ENCODE measurements at places on chromosomes 7 and 10.

- DNase-seq = no peak
Measured at GRCh38 chr10:110723224-110723891, 79.2 kb downstream of the RBM20 start.

- peak; percentile 64 for DNase-seq
Measured at GRCh38 chr7:102433219-102434038, at the start of gene ORAI2. TSS of gene ORAI2 (plus strand) at chr7:102433575. CDS start at chr7:102438957, 5,382 bp downstream.

DNA sequence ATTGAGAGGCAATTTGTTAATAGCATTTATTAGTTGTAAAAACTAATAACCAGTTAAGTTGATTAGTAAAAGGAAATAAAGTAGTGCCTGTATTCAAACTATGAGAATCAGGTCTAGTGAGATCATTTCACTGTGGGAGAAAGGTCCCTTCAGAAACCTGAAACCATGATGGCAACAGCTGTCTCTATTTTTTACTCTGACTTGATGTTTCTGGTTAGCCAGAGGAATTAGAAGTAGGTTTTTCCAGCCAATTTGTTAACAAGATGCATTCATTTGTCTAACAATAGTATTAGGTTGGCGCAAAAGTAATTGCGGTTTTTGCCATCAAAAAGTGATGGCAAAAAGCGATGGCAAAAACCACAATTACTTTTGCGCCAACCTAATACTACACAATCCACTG is 272.2 kb upstream of the YAE1 start:
- DNase-seq = no peak

DNA sequence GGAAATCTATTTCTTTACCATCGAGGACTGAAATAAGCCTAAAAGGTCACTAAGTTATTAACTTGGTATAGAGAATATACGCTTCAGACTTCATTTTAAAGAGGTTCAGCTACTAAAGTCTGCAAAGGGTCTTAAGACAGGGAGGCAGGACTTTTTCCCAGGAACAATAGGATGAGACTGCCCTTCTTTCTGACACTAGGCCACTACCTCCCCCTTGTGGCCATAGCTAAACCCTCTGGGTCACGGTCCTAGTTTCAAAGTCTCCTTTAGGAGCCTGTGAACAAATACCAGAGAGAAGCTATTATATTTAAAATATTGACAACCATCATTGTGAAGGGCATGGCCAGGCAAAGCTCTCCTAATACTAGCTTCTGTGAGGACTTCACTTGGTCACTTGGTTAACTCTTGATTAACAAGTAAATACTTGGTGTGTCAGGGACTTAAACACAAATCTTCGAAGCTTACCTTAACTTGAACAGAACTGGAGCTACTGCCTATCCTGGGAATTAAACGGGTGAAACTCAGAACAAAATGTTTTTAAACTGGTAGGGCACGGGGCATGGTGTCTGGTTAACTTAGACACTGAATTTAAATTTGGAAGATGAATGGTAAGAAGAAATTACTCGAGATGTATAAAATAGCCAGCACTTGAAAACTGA is 75.6 kb downstream of the CCDC6 start:
- peak; percentile 11 for DNase-seq

- DNase-seq = no peak
Measured at GRCh38 chr7:132328047-132328620, 248.1 kb downstream of the PLXNA4 start.

DNA sequence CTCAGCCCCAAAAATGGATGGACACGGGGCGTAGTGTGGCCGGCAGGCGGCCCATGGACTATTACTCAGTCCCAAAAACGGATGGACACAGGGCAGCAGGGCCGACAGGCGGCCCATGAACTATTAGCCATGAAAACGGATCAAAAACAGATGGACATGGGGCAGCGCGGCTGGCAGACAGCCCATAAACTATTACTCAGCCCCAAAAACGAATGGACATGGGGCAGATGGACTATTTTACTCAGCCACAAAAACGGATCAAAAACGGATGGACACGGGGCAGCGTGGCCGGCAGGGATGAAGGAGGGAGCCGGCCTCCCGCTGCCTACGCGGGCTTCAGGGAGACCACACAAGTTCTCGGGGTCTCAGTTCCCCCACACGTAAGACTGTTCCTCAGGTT is 32.9 kb downstream of the GPER1 start:
- no peak for DNase-seq

DNA sequence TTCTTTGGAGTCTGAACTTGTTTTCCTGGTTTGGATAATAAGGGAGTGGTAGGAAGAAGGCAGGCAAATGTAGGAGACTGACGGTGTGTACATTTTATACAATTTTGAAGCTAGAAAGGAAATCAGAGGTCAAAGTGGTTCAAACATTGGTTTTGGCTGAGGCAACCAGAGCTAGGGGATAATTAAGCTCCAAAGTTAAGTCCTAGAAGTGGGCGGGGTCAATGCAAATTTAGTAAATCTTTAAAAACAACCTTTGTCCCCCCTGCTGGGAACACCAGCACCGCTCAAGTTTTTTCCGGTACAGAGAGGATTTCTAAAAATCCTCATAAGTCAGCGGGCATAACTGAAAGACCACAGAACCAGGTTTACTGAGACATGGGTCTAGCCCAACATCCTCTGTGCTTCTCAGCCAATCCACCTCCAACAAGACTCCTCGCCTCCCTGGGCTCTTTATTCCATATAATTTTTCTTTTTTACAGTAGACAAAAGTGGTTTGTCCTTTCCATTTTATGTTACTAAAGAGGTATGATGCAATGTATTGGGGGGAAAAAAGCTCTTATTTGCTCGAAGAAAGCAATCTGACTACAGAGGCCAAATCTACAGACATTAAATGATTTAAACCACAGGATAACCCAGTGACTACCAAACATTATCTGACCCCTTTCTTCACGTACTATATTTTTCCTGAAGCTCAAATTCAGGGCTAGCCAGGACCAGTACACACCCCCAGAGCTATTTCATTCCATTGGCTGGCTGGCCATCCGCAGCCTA is 1.6 kb downstream of the GLUD1 start:
- DNase-seq = no peak

- DNase-seq = no peak
Measured at GRCh38 chr10:80444646-80445319, 9.3 kb upstream of the TSPAN14 start.

DNA sequence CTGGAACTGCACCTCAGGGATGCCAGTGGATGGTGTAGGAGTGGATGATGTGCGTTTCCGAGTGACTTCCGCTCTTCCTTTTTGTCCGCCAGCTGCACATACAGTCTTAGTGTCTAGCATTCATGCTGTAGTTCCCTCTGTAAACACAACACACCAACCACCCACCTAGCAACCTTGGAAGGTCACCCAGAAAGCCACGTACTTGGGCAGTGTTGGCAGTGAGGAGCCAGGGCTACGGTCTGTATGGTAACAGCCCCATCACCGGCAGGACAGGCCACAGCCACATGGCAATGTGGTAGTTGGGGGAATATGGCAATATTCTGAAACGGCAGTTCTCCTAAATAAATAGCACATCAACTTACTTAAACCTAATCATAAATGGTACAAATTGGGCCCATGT is 613.5 kb upstream of the MGMT start:
- no peak for DNase-seq

- no peak for DNase-seq
Measured at GRCh38 chr10:60139290-60139689, 232.9 kb upstream of the CCDC6 start.

DNA sequence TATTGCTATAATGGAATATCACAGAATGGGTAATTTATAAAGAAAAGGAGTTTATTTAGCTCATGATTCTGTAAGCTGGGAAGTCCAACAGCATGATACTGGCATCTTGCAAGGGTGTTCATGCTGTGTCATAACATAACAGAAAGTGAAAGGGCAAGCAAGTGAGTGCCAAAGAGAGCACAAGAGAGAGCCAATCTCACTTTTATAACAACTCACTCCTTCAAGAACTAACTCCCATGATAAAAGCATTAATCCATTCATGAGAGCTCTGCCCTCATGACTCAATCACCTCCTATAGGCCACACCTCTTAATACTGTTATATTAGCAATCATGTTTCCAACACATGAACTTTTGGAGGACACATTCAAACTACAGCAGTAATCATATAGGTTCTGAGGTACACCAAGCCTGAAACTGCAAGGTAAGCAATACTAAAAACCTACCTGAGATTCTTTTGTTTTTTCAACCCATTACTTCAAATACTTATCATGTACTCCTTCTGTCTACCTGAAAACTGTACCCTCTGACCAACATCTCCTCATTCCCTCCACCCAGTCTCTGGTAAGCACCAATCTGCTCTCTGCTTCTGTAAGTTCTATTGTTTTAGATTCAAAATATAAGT is 219.7 kb downstream of the MTERF1 start:
- no peak for DNase-seq

GRCh38 chr7:135300913-135301765 is 67.5 kb downstream of the STRA8 start:
- no peak for DNase-seq

DNA sequence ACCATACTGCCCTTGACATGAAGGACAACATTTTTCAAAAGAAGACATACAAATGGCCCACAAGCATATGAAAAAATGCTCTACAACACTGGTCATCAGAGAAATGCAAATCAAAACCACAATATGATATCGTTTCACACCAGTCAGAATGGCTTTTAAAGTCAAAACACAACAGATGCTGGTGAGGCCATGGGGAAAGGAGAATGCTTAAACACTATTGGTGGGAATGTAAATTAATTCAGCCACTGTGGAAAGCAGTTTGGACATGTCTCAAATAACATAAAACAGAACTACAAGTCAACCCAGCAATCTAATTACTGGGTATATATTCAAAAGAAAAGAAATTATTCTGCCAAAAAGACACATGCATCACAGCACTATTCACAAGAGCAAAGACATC is 4.2 kb upstream of the NT5C3A start:
- DNase-seq = peak; percentile 60

- DNase-seq = no peak
Measured at GRCh38 chr7:158606671-158607424, 19.2 kb upstream of the PTPRN2 start.

DNA sequence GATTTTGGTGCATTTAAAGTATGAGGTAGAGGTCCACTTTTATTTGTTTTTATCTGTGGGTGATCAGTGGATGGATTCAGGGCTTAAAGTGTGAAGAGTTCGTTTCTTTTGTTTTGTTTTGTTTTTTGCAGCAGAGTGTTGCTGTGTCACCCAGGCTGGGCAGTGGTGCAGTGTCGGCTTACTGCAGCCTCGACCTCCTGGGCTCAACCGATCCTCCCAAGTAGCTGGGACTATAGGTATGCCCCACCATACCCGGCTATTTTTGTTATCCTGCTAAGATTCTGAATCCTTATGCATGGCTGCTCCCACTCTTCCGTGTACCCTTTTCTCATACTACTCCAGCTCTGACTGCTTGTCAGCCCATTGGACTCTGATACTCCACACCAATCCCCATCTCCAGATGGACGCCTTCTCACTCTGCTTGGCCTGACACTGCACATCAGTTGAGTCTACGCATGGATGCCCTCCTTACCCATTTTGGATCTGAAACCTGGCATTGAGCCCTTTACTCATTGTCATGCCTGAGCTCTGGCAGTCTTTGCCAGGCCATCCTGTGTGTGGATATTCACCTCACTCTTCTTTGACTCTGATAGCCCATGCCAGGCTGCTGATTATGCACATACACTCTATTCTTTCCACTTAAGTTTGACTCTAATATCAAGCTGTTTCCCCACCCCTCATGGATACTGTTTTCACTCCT is 119.5 kb downstream of the CCSER2 start:
- no peak for DNase-seq

DNA sequence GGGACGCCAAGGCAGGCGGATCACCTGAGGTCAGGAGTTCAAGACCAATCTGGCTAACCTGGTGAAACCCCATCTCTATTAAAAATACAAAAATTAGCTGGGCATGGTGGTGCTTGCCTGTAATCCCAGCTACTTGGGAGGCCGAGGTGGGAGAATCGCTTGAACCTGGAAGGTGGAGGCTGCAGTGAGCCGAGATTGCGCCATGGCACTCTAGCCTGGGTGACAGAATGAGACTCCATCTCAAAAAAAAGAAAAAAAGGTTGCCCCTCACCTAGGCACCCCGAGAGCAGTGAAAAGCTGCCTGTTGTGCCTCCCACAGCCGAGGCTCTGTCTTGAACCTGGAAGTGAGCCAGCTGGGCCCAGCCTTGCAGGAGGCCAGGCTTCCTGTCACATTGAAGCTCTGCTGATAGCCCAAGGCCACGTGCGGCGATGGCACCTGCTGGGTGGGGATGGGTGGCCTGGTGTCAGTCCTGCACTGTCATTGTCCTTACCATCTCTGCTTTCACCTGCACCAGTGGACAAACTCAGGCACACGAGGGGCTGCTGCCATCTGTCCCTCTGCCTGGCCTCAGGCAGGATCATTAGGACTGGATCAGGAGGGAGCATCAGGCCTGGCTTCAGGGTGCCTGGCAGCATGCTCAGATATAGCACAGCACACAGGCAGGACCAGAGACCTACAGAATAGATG is 37.8 kb downstream of the DNAJB12 start:
- DNase-seq = peak; percentile 33

GRCh38 chr10:49768731-49769130 is 6.6 kb upstream of the OGDHL start:
- no peak for DNase-seq

- no peak for DNase-seq
Measured at GRCh38 chr7:3892157-3892556, 591.1 kb downstream of the SDK1 start.

DNA sequence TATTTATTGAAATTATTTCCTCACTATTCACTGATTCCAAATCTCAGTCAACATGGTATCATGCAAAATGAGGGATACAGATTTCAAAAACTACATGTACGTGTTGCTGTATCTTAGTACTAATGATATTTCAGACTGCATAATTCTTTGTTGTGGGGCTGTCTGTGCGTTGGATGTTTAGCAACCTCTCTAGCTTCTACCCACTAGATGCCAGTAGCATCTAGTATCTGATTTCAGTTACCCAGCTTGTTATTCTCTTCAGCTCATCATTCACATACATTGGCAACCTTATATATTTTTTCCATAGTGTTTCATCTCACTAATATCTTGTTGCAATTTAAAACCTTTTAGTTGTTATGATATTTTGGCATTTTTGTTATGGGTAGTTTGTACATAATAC is 22.5 kb upstream of the WASL start:
- DNase-seq = no peak

DNA sequence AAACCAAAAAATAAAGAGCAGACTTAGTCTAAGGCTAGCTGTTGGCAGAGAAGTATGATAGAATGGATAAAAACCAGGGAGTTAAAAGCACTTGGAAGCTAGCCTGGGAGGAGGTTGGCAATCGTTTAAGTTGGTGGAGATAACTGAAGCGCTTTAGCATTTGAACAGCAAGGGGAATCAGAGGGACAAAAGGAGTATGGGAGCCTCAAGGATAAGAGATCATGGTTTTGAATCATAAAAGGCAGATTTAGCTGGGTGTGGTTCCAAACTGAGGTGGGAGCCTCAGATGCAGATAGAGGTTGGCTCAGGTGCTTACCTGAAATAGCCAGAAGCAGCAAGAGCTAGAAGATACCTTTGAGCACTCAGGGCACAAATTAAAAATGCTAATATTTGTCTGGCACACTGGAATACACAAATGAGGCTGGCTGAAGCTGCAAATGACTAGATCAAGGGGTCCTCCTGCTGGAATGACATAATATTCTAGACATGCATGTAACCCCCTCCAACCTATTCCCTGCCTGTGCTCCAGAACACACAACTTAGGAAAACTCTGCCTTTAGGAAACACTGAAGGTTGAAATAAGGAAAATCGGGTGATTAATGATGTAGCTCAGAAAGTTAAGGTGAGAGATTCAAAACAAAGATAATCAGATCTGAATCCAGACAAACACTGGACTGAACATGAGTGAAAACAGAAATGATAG is 372.3 kb upstream of the LRRN3 start:
- DNase-seq = no peak
